ENCODE measurements at places on chromosomes 7 and 10. TPM values are rescaled to one million over a fixed set of nuclear protein-coding genes. Genes with fewer than 3 reads are reported as not detected.

The SUGCT gene
- total RNA-seq, result 1.5 TPM

The SDK1 gene
- total RNA-seq, result 6.1 TPM

The CDK5 gene
- total RNA-seq, result 9.4 TPM

The HERC4 gene
- total RNA-seq, result 73.5 TPM

The STRIP2 gene
- 73.5 TPM for total RNA-seq

The ZWINT gene
- total RNA-seq, result 85.4 TPM

GRCh38 chr10:32412499-32412853, 33.5 kb upstream of the CCDC7 start:
- no peak for DNase-seq

- DNase-seq, result no peak
Measured at GRCh38 chr7:1538544-1539180, 8.2 kb downstream of the MAFK start.

GRCh38 chr7:152847386-152847908, 87.9 kb downstream of the ACTR3B start:
- no peak for DNase-seq

- DNase-seq, result no peak
Measured at GRCh38 chr10:2144584-2144983, 407.3 kb upstream of the ADARB2 start.

DNA sequence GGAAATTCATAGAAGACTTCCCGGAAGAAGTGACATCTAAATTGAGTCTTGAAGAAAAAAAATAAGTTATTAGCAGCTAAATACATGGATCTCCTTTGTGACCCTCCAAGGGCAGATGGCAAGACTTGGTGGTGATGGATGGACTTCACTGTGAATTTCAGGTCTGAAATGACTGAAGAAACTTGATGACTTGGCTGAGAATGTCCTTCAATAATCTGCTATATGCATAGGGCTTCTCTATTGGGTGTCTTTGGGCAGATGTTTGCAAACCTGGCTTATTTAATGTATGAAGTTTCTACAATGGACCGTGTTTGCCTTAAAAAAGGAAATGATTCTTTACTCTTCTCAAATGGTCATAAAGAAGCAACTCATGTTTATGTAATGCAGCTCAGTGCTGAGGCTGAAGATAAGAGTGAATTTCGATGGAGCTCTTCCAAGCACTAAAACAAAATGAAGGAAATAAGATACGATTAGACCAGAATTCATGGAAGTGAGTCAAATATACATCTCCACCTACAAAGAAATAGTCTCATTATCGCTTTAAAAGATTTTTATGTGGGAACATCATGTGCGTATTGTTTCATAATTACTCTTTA, 116.6 kb upstream of the WDR11 start:
- DNase-seq, result no peak

GRCh38 chr7:36732806-36733205, 8.5 kb upstream of the AOAH start:
- no peak for DNase-seq

GRCh38 chr10:14953424-14954000, 384 bp downstream of the DCLRE1C start:
- DNase-seq, result no peak

GRCh38 chr10:66627156-66627555, 298.7 kb upstream of the LRRTM3 start:
- DNase-seq, result no peak

GRCh38 chr7:80629023-80629422, 9.4 kb upstream of the CD36 start:
- no peak for DNase-seq

DNA sequence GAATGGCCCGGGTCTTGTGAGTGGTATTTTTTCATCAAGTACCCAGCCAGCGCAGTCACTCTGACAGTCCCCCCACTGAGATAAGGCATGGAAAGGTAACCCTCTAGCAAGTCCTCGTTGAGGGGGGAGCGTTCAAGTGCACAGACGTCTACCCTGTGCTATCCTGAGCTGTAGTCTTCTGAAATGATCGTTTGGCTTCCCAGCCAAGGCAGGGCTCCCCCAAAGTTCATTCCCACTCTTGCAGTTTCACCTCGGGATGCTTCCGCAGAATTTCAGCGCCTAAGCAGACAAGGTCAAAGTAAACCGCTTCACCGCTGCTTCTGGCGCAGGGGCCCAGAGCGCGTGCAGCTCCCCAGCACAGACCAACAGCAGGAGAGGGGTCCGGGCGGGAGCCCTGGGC, 1.8 kb downstream of the INSYN2A start:
- DNase-seq, result no peak

Measured in activated T-cell treated with anti-CD3 and anti-CD28 coated beads, Interleukin-2, amount 50 U/mL, for 72 hours (primary cell).